ENCODE measurements at places on chromosomes 2 and 18.

DNA sequence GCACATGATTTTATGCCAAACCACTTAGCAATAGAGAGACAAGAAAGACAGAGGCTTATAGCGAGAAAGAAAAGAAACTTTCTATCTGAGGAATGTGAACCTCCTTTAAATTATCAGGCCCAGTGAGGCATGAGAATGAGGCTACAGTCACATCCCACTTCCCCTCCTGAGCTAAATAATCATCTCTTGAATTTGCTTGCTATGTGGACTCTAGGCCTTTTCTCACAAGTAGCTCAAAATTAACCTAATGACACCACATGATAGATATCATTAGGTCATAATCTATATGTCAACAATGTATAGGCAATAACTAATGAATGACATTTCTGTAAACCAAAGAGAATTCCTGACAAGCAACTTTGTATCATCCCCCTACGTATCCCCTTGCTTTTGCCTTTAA lies 301.5 kb upstream of the MGAT5 start:
- DNase-seq: no peak

DNA sequence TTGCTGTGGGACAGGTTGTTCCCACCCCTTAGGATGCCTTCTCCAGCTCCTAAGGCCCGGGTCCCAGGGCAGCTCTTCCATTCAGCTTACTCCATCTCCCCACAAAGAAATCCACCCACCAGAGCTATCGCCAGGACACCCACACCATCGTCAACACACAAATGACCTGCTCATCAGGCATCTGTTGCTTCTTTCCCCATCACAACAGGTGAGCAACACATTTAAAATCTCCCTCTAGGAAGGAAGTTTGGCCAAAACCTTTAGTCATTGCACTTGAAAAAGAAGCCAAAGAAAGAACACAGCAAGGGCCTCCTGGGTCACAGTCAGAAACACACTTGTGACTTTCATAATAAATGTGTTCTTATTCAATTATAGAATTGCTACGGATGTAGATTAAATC lies 289.0 kb downstream of the PIEZO2 start:
- DNase-seq: no peak

DNA sequence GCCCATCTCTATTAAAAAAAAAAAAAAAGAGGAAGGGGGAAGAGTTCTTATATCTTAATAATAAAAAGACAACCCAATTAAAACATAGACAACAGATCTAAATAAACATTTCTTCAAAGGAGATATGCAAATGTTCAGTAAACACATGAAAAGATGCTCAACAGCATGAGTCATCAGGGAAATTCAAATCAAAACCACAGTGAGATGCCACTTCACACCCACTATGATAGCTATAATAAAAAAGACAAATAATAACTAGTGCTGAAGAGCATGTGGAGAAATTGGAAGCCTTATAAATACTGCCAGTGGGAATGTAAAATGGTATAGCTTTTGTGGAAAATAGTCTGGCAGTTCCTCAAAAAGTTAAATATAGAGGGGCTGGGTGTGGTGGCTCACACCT lies 61.5 kb upstream of the CYP20A1 start:
- DNase-seq: no peak

DNA sequence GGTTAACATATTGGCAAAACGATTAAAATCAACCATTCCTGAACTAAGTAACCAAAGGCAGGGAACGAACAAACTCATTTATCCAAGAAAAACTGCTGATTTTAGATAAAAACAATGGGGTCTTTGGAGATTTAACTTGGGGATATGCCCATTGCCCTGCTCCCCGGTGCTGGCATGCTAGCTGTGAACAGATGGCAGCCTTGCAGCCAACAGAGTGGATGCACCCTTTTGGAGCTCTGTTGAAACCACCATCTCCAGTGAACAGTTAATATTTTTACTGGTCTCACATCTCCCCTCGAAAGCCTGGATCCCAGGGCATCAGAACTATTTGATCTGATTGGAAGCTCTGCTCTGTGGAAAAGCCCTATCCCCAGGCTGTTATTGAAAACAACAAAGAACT lies 303.1 kb downstream of the TGIF1 start:
- no peak for DNase-seq
